ENCODE measurements at places on chromosomes 3 and 15.
A peak's percentile ranks its signal among the peaks of the same experiment; 100 is the strongest.

DNA sequence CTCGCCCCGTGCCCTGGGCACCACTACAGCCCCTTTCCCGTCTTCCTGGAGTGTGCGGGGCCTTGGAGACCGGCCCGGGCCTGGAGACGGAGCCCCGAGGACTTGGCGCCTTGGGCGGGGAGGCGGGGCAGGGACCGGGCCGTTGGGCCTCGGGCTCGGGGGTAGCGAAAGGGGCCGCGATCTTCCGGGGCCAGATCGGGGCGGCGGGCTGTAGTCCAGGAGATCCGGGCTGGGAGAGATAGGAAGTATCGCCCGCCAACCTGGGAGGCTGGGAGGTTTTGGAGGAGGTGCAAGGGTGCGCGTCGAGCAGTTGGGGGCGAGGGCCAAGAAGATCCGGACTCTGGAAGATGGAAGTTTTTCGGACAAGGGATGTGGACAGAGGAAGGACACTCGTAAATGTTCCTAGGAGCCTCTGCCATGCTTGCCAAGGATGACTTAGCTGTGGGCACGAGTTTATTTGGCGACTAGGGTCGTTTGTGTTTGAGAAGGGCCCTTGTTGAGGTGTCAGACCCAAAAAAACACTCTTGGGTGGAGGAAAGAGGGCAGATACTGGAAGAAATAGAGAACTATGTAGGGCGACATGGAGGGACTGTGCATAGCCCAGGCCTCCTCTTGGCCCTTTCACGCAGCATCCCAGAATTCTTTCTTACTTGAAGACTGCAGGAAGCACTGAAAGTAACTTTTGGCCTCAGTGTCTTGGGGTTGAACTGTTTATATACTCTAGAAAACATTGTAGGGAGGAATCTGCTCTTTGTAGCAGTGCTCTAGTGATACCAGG is 712 bp downstream of the RTF1 start:
- peak; percentile 61 for DNase-seq

GRCh38 chr3:168095611-168096209 is at the start of gene GOLIM4:
GOLIM4 (minus strand) TSS chr3:168095924; CDS start chr3:168095285, 639 bp downstream.
- peak; percentile 42 for DNase-seq

DNA sequence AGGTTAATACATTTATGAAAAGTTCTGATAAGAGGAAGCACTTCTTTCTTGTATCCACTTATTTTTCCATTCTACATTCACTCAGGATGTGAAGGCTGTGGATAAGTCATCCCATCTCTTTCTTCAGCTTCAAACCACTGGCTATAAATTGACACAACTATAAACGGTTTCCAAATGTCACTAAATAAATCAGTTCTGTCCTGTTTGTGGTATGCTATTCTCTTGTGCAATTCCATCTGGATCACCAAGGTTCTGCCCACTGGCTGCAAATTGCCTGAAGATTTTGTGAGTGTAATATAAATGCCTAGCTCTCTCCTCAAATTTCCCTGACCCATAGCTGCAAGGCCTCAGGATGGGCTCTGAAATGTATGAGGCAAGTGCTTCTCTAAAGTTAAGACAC is 7.1 kb upstream of the LMOD3 start:
- DNase-seq: no peak

- DNase-seq: no peak
Observed at GRCh38 chr15:94265009-94265408, 33.6 kb downstream of the MCTP2 start.

GRCh38 chr3:71579326-71579934 is 4.1 kb downstream of the FOXP1 start:
- DNase-seq: no peak

DNA sequence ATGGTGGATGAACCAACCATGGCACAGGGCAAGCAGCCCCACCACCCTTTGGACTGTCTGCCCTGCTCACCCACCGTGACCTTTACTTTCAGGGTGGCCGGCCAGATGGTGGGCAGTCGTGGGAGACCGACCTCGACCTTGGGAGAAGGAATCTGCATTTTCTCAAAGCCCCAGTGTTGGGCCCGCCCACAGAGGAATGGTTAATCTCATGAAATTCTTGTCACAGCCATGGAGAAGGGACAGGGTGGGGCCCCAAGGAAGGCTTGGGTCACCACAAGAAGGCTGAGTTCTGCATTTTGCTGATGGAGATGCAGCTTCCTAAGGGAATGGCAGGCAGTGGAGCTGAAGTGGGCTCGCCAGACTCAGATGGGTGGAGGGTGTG is 2.9 kb downstream of the PLXND1 start:
- no peak for DNase-seq

DNA sequence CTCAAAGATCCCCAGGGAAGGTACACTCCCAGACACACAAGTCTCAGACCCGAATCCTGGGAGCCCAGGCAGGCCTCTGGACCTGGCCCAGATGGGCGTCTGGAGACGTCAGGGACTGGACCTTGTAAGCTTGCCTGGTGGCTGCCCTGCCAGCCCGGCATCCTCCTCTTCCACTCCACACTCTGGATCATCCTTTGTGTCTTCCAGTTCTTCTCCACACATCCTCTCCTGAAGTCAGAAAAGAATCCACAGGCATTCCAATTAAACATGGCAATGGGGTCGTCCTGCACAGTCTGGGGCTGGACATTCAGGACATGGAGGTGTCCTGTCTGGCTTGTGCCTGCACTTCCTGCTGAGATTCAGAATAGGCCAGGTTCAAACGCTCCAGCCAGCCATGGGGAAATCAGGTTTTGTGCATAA is 208.8 kb upstream of the IGF1R start:
- DNase-seq: no peak

Data from naive thymus-derived CD4-positive, alpha-beta T cell (primary cell).